ENCODE measurements at places on chromosomes 2 and 18. TPM values are rescaled to one million over a fixed set of nuclear protein-coding genes. Genes with fewer than 3 reads are reported as not detected.

DNA sequence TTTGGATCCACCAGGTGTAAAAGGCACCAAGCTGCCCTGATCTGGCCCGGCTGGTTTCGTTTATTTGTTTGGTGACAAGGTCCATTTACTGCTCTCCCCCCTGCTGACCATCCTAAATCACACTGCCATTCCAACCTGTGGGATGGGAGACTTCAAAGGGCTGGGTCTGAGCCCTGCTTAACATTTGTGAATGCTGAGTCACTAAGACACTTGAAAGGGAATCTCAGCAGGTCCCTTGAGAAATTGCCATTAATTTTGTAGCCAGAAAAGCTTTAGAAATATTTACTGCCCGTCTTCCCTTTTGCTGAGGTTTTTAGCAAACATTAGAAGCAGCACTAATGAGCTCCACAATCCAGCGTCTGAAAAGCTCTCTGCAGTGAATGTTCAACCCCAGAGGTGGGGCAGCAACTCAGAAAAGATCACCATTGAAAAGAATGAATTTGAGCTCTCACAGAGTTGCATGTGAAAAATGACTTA lies 133.8 kb downstream of the ARL4C start:
- DNase-seq, result no peak
- H3K4me1 ChIP-seq, result peaks cover 9% of the 10 kb centered on the region
- H3K27me3 ChIP-seq, result peaks cover 64% of the 10 kb centered on the region
- H3K36me3 ChIP-seq, result peaks cover 11% of the 10 kb centered on the region
- no peak overlapping the region for H3K4me3 ChIP-seq

GRCh38 chr2:239893236-239893515 lies 132.0 kb downstream of the NDUFA10 start:
- H3K27me3 ChIP-seq, result peaks cover 20% of the 10 kb centered on the region
- no peak overlapping the region for H3K27ac ChIP-seq
- no peak for DNase-seq
- no peak overlapping the region for H3K4me3 ChIP-seq
- H3K36me3 ChIP-seq, result peaks cover 16% of the 10 kb centered on the region

DNA sequence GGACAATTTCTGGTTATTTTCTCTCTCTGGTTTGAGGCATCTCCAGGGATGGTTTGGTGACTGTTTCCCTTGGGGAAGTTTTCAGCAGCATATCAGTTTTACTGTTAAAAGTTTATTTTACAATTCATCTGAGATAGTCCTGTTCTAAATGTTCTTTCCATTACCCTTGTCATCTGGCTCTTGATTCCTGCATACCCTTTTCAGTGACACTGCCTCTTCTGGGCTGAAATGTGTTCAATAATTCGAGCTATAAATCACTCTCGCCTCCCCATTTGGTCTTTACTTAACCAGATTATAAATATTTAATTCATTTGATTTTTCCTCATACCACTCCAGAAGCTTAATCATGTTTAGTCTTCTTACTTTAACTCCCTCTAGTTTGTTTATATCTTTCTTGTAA lies 9.5 kb downstream of the DCC start:
- H3K4me1 ChIP-seq, result no peaks in the 10 kb centered on the region
- DNase-seq, result no peak
- no peak overlapping the region for H3K4me3 ChIP-seq
- no peaks in the 10 kb centered on the region for H3K36me3 ChIP-seq

DNA sequence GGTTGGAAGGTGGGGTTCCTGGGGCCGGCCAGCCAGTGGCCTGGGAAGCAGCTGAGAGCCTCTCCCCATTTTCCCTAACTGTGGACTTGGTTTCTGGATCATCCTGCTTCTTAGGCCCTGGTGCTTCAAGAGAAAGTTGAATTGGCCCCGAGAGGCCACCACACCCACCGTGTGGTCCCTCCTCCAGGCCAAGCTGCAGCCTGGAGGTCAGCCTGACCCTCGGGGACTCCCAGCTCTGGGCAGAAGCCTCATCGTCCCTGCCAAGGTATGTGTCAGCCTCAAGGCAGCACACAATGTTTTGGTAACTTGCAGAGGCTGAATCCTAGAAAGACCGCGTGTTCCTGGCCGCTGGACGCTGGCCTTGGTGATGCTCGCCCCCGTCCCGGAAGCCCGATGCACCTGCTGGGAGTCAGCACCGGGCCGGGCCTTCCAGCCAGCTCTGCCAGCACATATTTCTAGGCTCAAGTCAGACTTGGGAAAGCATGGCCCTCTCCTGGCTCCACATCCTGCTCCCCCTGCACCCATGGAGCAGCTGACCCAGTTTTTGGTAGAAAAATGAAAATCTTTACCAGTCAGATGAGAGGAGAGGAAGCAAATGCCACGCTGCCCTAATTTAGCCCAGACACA lies 72.6 kb downstream of the ACTR2 start:
- peaks cover 30% of the 10 kb centered on the region for H3K4me1 ChIP-seq
- no peaks in the 10 kb centered on the region for H3K36me3 ChIP-seq
- peak overlapping the region; percentile 15 for H3K4me3 ChIP-seq
- H3K27ac ChIP-seq, result no peak overlapping the region

DNA sequence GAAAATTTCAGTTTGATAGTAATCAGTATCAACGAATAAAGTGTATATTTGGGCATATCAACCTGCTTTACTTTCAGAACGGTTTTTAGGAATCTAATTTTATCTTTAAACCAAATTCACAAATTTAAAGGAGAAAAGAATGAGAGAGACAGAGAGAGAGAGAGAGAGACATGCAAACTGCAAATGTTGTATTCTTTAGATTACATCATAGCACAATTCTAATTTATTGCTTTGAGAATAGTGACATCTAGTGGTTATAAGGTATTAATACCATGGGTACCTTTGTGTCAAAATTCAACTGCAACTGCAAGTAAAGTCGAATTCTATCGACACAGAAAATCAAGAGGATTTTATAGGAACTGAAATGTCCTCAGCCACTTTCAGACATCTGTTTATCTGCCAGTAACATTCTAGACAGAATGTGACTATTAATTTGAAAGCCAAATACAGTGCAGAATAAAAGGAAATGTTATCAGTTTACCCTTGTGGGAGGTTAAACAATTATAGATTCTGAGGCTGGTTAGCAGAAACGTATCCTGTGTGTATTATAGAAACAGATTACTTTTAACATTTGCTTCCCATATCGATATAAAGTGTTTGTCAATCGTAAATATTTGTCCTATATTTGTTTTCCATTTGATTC lies 529.8 kb upstream of the VRK2 start:
- no peaks in the 10 kb centered on the region for H3K36me3 ChIP-seq
- no peaks in the 10 kb centered on the region for H3K4me1 ChIP-seq
- H3K27me3 ChIP-seq, result no peaks in the 10 kb centered on the region
- peak; percentile 11 for DNase-seq
- H3K4me3 ChIP-seq, result no peak overlapping the region

DNA sequence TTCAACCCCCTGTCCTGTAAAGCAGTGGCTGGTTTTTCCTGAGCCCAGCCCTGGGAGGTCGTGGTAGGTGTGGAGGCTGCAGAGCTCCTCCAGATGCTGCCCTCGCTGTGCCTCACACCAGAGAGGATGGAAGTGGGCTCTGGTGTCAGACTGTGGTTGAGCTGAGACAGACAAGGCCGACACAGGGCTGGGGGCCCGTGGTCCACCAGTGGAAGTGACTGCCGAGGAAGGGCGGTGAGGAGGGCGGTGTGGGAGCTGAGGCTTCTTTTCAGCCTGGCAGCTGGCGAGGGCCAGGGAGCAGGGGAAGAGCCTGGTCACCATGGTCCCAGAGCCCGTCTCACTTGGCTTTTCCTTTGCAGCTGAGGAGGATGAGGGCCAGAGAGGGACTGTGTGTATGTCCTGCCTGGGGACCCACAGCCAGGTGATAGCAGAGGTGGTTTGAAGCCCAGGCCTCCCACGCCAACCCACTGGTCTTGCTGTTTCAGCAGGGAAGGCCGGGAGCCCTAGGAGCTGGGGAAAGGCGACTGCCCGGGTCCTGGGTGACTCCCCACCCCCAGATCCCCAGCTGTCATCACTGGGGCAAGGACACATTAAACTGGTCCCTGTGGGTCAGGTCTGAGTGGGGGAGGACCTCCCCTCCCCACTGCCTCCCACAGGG lies 8.5 kb downstream of the SFTPB start:
- H3K4me3 ChIP-seq, result no peak overlapping the region
- no peaks in the 10 kb centered on the region for H3K4me1 ChIP-seq
- H3K27me3 ChIP-seq, result no peaks in the 10 kb centered on the region
- DNase-seq, result no peak

DNA sequence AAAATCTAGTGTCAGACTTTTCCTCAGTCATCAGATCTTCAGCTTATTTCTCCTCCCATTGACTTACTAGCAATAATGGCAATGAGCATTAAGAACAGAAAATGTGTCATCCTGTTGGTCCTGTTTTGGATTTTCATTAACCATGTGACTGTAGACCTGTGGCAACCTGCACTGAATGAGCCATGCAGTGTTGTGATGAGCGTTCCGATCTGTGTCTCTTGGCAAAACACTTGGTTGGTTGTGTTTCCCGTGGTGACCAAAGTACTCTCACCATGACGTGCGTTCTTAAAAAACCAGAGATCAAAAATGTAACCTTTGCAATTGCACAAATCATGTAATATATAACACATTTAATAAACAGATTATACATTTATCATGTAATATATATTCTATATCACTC lies 138.6 kb downstream of the MAP3K20 start:
- H3K27ac ChIP-seq, result no peak overlapping the region
- H3K4me3 ChIP-seq, result no peak overlapping the region
- no peaks in the 10 kb centered on the region for H3K36me3 ChIP-seq
- no peaks in the 10 kb centered on the region for H3K27me3 ChIP-seq

DNA sequence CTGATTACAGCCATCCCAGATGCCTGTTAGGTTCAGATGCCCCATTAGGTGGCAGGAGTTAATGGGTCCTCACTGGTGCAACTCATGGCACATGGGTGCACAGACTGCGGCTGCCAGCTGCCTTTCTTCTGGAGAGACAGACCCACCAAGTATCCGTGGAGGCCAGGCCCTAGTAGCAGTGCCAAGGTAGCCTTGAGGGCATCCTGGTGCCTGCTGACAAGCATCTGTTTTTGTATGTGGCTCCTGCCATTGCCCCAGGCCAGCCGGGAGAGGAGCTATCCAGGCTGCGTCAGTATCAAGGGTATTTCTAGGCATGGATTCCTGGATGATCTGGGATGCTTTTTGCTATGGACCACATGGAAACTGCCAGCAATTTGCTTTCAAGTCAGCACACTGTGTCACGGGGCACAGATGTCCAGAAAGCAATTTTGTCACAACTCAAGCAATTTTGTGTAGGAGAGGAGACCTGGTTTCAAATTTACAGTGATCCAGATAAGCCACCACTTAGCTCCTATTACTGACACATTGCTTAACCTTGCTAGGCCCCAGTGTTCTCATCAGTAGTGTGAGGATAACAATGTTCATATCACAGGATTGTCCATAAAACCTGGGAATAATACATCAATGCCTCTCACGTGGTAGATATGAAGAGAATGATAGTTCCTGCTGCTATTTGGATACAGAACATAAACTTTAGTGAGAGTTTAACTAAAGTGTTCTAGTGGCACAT lies 815.1 kb upstream of the RAB6C start:
- no peak overlapping the region for H3K4me3 ChIP-seq
- no peaks in the 10 kb centered on the region for H3K36me3 ChIP-seq
- no peak for DNase-seq
- H3K4me1 ChIP-seq, result no peaks in the 10 kb centered on the region

GRCh38 chr18:36620788-36621187 lies 208.0 kb downstream of the TPGS2 start:
- no peaks in the 10 kb centered on the region for H3K36me3 ChIP-seq
- no peak for DNase-seq
- H3K27me3 ChIP-seq, result no peaks in the 10 kb centered on the region

DNA sequence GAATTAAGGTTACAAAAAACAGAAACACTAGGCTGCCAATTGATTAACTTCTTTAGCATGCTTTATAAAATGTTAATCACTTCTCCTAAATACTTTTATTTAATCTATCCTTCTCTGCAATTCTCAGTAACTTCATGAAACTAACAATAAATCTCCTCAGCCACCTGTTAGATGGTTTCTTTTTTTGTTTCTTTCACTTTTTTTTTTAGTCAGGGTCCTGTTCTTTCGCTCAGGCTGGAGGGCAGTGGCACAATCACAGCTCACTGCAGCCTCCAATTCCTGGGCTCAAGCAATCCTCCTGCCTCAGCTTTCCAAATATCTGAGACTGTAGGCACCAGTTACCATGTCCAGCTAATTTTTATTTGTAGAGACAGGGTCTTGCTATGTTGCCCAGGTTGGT lies 213.4 kb upstream of the STK17B start:
- H3K4me3 ChIP-seq, result no peak overlapping the region
- no peaks in the 10 kb centered on the region for H3K4me1 ChIP-seq
- DNase-seq, result no peak
- no peaks in the 10 kb centered on the region for H3K27me3 ChIP-seq
- no peak overlapping the region for H3K27ac ChIP-seq

DNA sequence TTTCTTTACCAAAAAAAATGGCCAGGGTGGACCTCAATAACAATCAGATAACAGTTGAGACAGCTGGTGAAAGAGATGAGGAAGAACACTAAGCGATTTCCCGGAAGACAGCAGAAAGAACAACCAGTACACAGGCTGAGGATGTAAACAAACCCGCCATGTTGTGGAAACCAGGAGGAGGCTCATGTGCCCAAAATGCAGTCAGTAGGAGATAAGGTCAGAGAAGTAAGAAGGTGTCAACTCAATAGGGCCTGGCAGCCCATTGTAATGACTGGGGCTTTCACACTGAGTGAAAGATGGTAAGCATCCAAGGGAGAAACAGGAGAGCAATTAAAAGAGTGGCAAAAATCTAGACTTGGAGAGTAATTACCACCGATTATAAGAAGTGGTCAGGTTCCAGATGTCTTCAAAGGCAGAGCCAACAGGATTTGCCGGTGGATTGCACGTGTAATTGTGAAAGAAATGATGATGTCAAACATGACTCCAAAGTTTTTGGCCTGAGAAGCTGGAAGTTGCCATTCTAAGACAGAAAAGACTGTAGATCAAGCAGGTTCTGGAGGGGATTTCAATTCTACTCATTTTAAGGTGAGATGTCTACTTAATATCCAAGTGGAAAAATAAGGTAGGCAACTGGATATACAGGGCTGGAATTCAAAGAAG lies 77.7 kb upstream of the CYP1B1 start:
- no peak for DNase-seq
- no peak overlapping the region for H3K27ac ChIP-seq
- H3K36me3 ChIP-seq, result no peaks in the 10 kb centered on the region
- peaks cover 13% of the 10 kb centered on the region for H3K27me3 ChIP-seq
- no peaks in the 10 kb centered on the region for H3K4me1 ChIP-seq

GRCh38 chr18:75823471-75823870 lies 396.0 kb upstream of the SMIM21 start:
- no peaks in the 10 kb centered on the region for H3K36me3 ChIP-seq
- H3K4me1 ChIP-seq, result no peaks in the 10 kb centered on the region
- DNase-seq, result no peak
- no peak overlapping the region for H3K4me3 ChIP-seq
- H3K27ac ChIP-seq, result no peak overlapping the region

- peaks cover 4% of the 10 kb centered on the region for H3K4me1 ChIP-seq
- H3K27ac ChIP-seq, result no peak overlapping the region
- no peak overlapping the region for H3K4me3 ChIP-seq
- peaks cover 40% of the 10 kb centered on the region for H3K36me3 ChIP-seq
- no peak for DNase-seq
- no peaks in the 10 kb centered on the region for H3K27me3 ChIP-seq
These were observed 19.2 kb downstream of the RNMT start for GRCh38 chr18:13745696-13746095.

- no peak overlapping the region for H3K4me3 ChIP-seq
- DNase-seq, result no peak
- peaks cover 50% of the 10 kb centered on the region for H3K4me1 ChIP-seq
- no peak overlapping the region for H3K27ac ChIP-seq
- no peaks in the 10 kb centered on the region for H3K27me3 ChIP-seq
These were observed 124.8 kb upstream of the ITGB6 start for GRCh38 chr2:160324917-160325316.

Gene OTOF
- not detected for polyA plus RNA-seq

Gene OTOS
- polyA plus RNA-seq, result not detected

Gene CIDEA
- polyA plus RNA-seq, result not detected

Gene FAM110C
- not detected for polyA plus RNA-seq

Gene TLX2
- polyA plus RNA-seq, result not detected

Gene KCNG2
- not detected for polyA plus RNA-seq

Gene GFPT1
- 5.7 TPM for polyA plus RNA-seq

Gene ITGAV
- polyA plus RNA-seq, result 0.07 TPM

Gene CCT4
- 103 TPM for polyA plus RNA-seq

Measured in naive B cell (primary cell).